Activated CD4-positive, alpha-beta T cell treated with anti-CD3 and anti-CD28 coated beads, Interleukin-2, amount 50 U/mL, for 48 hours (primary cell): ENCODE measurements at places on chromosomes 1 and 21.
A peak's percentile ranks its signal among the peaks of the same experiment; 100 is the strongest.

DNA sequence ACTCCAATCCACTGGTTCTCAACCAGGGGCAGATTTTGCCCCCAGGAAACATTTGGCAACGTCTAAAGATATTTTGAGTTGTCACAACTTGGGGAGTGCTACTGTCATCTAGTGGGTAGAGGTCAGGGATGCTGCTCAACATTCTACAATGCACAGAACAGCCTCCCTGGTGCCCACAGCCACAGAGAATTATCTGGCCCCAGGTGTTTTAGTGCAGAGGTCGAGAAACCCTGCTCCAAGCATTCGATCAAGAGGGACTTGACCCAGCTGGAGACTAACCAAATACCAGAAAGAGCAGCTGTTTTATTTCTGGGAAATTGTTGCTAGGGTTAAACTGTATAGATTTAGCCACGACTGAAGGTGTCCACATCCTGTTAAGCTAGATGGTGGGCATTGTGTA is 19.2 kb downstream of the CD247 start:
- DNase-seq = no peak

GRCh38 chr1:67103548-67103947 is 31.2 kb downstream of the C1orf141 start:
- no peak for DNase-seq

- DNase-seq = no peak
These were observed 83.1 kb upstream of the BARHL2 start for GRCh38 chr1:90800012-90800717.

DNA sequence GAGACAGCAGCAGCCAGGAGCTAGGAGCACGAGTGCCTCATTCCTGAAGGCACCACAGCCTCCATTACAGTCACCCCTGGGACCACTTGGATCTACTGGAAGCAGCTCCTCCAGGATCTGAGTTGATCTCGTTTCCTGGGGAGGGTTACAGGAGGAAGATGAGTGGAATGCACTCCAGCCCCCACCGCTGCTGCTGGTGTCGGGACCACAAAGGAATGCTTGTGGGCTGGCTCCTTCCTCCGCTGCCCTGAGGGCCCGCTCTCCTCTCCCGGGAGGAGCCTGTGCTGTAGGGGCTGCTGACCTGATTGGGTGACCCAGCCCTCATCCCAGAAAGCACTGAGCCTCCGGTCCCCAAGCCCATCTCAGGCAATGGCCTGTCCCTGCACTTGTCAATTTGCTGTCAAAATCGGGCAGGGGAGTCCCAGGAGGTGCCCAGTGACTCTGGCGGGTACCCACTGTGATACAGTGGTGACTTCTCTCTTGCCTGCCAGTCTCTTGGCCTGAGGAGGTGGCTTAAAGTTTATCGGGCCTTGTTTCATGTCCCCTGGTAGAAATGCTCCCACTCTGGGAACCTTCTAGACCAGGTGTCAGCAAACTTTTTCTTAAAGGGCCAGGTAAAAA is 23.1 kb downstream of the IL10RB start:
- DNase-seq = no peak

GRCh38 chr21:36337099-36337509 is 17.1 kb downstream of the MORC3 start:
- no peak for DNase-seq

- DNase-seq = no peak
These were observed 52.8 kb downstream of the DUSP10 start for GRCh38 chr1:221689138-221689537.

- DNase-seq = no peak
These were observed 8.7 kb upstream of the PIK3C2B start for GRCh38 chr1:204503122-204503912.

GRCh38 chr21:23471877-23472276 is 2135.4 kb downstream of the MRPL39 start:
- DNase-seq = no peak

DNA sequence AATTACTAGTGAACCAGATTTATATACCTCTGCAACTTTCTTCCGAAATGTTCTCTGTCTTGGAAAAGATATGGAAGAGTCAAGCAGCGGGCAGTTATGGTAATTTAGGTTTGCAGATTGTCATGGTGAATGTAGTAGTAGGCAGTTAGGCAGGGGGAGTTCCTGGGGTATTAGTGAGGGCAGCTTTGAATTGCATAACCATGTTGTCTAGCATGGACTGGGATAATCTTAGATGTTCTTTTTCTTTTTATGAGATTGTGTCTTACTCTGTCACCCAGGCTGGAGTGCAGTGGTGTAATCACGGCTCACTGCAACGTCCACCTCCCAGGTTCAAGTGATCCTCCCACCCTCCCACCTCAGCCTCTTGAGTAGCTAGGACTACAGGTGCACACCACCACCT is 25.0 kb downstream of the MACF1 start:
- DNase-seq = no peak

DNA sequence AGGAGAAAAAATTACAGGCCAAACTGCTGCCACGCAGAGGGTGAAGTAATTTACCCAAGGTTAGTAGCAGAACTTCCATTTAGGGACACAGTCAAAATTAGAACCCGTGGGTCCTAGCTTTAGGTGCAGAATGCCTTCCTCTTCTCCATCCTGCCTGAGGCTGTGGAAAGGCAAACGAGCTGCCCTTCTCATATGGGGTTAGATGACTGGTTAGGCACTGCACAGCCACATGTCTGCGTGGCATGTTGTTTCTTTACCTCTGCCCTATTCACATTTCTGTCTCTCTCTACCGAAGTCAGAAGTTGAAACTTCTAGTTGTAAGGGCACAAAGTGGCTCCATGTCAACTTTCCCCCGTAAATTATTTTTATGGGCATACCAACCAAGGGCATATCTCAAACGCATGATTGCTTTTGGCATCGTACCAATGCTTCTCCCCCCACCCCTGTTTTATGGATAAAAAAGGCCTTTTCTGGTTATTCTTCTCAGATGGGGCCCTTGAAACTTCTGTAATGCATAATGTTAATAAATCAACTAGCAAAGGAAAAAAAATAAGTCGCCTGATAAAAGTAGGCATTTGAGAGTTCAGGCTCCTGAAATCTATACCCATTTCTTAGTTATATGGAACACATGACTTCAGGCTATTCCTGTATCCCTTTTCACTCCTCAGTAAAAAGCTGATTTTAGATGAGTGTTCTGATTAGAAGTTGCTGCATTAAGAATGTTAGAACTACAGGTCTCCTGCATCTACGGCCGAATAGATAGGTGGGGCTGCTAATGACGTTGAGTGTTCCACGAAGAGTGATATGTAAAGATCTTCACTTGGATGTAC is 139.6 kb upstream of the NRIP1 start:
- DNase-seq = no peak

GRCh38 chr1:32178380-32179192 is 889 bp upstream of the TXLNA start:
- DNase-seq = no peak

DNA sequence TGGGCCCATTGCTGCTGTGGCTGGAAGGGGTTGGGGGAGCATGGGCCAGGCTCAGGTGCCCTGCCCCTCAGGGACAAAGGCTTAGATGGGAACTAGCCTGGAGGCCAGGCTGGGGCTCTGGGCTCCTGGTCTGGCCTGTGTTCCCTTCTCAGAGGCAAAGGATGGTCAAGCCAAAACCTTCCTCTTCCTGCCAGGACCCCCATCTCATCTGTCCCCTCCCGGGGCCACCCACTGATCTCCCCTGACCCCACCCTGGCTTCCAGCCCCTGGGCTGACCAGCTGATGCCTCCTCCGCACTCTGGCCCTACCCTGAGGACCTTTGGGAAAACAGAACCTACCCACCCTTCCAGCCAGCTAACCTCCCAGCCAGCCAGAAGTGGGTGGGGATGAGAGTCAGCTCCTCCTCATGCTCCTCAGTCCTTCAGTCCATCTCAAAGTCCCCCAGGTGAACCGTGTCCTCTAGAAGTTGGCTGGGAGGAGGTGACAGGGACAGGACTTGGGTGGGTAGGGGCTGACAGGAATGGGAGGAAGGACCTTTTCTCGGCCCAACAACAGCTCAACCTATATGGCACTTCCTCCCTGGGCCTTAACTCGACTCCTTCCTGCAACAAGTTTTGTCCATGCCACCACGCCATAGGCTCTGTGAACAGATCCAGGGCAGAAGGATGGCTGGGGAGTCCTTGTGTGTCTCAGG is 7.5 kb downstream of the PEAR1 start:
- no peak for DNase-seq

GRCh38 chr1:161117759-161118581 is at the start of the genes NIT1 and PFDN2:
TSS of gene NIT1 (plus strand) at chr1:161118105. CDS start at chr1:161118177, 72 bp downstream.
TSS of gene PFDN2 (minus strand) at chr1:161118037. CDS start at chr1:161118026, 11 bp downstream.
- peak; percentile 86 for DNase-seq

DNA sequence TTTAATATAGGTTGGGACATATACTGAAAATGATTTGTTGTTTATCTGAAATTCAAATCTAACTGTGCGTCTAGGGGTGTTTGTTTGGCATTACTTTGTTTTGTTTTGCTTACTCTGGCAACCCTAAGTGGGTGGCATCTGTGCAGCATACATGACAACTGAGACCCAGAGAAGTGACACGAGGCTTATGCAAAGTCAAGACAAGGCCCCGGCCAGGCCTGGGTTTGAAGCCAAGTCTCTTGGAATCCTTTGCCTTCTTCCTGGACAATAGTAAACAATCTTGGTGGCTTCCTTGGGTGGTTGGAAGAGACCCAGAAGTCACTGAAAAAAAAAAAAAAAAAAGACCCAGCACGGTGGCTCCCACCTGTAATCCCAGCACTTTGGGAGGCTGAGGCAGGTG is 197.6 kb upstream of the TMEM51 start:
- DNase-seq = no peak

DNA sequence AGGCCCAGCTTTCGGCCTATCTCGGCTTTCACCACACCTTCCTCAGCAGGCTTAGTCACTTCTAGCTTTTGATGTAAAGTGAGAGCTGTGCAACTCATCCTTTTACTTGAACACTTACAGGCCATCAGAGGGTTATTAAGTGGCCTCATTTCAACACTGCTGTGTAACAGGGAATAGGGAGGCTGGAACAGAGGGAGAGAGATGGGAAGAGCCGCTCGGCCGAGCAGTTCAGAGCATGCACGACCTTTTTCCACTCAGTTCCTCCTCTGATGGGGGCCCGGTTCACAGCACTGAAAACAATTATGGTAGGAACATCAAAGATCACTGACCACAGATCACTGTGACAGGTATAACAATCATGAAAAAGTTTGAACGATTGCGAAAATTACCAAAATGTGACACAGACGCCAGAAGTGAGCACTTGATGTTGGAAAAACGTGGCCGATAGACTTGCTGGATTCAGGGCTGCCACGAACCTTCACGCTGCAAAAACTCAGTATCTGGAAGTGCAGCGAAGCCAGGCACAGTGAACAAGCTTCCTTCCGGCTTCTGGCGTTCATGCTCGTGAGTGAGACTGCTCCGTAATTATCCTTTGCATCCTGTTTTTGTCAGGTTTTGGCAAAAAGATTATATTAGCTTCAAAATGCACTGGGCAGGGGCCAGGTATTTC is 28.6 kb downstream of the AGPAT3 start:
- DNase-seq = peak; percentile 61

GRCh38 chr1:212287261-212287895 is 2.2 kb downstream of the PPP2R5A start:
- no peak for DNase-seq

DNA sequence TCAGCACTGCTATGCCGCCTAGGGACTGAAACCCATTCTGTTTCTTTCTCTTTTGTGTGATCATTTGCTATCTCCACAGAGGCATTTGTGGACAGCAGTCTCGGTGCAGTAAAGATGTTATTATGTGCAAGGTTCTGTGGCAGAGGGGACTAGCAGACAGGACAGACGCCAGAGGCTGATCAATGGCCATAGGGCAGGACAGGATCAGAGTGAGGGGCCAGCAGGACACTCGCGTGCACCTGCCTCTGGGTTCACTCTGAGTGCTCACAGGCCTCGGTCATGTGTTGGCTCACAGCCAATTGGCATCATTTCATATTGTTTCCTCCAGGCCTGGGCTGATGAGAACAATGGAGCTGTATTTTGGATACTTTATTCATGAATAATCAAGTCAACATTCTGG is 212.6 kb downstream of the TGFB2 start:
- no peak for DNase-seq

DNA sequence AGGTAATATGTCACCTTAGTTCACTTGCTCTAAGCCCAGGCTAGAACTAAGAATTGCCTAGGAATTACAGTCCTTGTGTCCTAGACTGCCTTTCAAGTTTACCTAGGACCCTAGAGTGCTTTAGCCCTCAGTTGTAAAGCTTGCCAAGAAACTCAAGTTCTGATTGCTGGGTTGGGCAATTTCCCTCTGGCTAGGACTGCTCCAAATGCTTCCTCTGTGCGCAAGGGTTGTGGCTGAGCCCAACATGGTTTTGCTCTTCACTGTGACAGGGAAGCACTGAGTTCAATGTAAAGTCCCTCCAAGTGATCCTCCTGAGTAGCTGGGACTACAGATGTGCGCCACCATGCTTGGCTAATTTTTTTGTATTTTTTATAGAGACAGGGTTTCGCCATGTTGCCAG is 102.3 kb upstream of the NEK7 start:
- no peak for DNase-seq

DNA sequence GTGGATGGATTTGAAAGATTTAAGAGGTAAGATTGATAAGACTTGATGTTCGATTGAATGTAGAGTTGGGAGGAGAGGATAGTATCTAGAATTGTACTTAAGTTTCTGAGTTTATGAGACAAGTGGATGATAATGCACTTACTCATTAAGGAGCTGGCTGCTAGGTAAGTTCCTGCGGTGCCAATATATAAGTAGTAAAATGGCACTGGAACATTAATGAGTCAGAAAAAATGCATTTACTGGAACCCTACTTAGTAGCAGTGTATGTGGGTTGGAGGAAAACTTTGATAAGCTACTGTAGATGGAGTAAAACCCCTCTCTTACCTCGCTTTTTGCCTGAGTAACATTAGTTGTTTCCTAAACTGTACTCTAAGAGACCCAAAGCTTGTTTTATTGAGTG is 68.2 kb downstream of the ZFYVE9 start:
- DNase-seq = no peak
